Stimulated activated CD4-positive, alpha-beta T cell treated with anti-CD3 and anti-CD28 coated beads, Interleukin-15, amount 100 ng/mL, for 48 hours (primary cell): ENCODE measurements at places on chromosomes 6 and 20.

DNA sequence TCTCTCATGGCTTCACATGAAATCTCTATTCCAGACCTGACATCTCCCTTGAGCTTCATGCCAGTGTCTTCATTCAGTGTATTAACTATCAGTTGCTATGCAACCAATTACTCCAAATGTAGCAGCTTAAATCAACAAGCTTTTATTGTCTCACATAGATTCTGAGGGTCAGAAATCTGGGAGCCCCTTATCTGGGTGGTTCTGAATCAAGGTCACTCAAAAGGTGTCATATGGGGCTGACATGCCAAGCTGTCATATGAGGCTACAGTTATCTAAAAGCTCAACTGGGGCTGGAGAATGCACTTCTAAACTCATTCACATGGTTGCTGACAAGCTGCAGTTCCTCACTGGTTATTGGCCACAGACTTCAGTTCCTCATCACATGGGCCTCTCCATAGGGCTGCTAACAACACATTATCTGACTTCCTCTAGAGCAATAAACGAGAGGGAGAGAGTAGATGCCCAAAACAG is 7.3 kb upstream of the CGA start:
- DNase-seq, result no peak

- no peak for DNase-seq
Observed at GRCh38 chr6:123042401-123042800, 46.4 kb downstream of the CLVS2 start.

- no peak for DNase-seq
Observed at GRCh38 chr6:155968921-155969320, 513.3 kb upstream of the NOX3 start.

DNA sequence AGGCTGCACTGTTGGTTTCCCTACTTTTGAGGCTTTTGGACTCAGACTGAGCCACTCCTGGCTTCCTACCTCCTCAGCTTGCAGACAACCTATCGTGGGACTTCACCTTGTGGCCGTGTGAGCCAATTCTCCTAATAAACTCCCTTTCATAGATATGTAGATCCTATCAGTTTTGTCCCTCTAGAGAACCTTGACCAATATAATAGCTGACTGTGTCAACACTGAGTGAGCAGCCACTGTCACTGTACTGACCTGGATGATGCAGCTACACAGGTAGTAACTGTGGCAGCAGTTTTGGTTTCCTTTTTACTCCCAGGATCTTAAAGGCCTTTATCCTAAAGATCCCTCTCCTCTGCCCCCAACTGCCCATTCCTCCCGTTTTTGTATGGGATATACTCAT is 70.2 kb downstream of the SLC22A3 start:
- no peak for DNase-seq

DNA sequence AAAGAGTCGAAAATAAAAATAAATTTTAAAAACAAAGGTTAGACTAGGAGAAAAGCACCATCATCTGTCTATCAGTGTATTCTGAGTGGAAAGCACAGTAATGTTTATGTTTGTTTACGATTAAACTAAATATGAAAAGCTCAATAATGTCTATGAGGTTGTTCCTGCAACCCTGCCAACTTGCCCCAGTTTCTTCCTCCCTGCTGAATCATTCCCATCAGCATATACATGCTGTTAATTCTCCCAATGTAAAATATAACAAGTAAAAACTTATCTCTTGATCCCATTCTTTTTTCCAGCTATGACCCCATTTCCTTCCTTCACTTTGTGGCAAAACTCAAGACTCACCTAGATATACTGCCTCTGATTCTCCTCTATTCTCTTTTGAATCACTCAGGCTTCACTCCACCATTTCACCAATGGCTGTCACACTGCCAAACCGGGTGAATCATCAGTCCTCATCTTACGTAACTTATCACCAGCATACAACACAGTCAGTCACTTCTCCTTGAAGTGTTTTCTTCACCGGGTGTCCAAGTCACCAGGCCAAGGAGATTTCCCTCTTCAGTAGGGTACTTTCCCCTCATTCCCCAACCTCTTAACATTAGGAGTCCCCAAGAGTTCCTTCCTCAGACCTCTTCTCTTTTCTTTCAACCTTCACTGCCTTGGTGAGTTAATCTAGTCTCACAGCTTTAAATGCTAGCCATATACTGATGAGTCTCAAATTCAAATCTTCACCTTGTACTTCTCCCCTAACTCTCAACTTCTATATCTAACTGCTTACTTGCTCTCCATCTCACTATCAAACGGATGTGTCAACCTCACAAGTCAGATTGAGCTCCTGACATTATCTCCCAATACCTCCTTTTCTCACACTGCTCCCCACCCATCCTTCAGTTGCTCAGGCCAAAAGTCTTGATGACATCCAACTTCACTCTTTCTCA is 6.2 kb downstream of the TMEM242 start:
- peak; percentile 12 for DNase-seq

DNA sequence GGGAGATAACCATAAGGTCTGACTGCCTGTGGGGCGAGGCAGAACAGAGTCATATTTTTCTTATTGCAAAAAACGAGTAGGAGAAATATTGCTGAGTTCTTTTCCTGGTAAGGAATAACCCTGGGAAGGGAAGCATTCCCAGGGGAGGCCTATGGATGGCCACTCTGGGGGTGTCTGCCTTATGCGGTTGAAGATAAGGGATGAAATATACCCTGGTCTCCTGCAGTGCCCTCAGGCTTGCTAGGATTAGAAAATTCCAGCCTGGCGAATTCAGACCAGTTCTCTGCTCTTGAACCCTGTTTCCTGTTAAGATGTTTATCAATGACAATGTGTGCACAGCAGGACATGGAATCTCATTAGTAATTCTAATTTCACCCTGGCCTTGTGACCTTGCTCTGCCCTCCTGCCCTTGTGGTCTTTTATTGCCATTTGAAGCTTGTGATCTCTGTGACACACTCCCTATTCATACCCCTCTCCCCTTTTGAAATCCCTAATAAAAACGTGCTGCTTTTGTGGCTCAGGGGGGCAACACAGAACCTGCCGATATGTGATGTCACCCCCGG is 491.1 kb upstream of the EYS start:
- DNase-seq, result no peak

DNA sequence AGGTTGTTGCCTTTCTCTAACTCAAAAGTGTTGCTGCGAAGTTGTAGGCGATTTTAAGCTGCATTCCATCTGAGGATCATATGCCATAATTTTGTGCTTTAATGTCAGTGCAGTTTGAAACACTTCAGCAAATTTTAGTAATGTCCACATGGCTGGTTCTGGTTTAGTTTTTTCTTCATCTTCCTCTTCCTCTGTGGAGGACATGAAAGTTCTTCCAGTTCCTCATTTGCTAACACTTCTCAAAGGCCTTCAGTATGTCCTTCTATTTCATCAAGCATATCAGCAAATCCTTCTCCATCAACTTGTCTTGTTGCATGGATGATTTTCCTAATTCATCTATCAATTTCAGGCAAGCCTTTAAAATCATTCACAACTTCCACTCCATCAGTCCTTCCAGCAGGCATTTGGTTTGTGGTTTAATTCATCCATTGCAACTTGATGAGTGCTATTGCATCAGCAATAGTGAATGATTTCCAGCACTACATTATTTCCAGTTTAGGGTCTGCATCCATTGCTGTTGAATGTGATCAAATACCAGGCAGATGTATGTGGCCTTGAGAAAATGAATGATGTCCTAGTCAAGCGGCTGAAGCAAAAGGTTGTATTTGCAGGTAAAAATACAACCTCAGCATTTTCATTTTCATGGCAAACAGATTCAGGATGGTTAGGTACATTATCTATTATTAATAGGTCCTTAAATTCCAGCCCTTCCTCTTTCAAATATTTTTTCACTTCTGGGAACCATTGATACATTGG is 20.2 kb downstream of the SHLD1 start:
- no peak for DNase-seq

- no peak for DNase-seq
Observed at GRCh38 chr6:98467902-98468301, 366.5 kb upstream of the POU3F2 start.

GRCh38 chr6:165762876-165763275 is 99.8 kb upstream of the PDE10A start:
- no peak for DNase-seq

DNA sequence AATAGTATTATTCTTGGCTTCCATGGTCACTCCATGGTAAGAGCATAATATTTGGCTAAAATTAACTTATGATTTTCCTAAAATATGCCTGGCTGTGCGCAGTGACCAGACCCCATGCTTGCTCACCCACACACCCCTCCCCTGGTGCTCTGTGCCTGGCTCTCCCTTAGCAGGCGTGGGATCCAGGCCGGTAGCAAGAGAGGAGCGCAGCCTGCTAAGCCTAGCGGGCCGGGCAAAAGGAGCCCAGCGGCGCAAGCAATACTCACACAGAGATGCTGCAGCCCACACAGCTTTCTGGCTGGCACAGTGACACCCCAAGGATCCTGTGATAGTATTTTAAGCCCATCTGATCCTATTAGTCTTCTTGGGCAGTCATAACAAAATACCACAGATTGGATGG is 79.8 kb upstream of the EYS start:
- no peak for DNase-seq

- DNase-seq, result peak; percentile 36
Observed at GRCh38 chr6:45681860-45682511, 304.3 kb upstream of the SUPT3H start.

GRCh38 chr6:27492631-27493190 is 19.8 kb upstream of the ZNF184 start:
- DNase-seq, result no peak

GRCh38 chr6:62640749-62641148 is 354.7 kb upstream of the KHDRBS2 start:
- DNase-seq, result no peak

DNA sequence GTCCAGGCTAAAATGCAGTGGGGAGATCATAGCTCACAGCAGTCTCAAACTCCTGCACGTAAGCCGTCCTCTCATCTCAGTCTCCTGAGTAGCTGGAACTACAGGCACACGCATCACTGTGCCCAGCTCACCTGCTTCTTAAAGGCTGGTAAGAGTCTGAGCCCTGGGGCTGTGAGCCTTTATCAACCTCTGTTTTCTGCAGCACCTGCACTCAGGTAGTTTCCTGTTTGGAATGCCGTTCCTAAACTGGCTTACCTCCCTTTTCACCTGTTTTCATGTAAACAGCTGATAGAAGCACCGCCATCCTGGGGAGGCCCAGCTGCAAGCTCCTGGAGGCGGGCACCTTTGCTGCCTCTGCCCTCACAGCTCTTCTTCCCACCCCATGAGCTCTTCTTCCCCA is 45.4 kb downstream of the SLC24A3 start:
- no peak for DNase-seq

DNA sequence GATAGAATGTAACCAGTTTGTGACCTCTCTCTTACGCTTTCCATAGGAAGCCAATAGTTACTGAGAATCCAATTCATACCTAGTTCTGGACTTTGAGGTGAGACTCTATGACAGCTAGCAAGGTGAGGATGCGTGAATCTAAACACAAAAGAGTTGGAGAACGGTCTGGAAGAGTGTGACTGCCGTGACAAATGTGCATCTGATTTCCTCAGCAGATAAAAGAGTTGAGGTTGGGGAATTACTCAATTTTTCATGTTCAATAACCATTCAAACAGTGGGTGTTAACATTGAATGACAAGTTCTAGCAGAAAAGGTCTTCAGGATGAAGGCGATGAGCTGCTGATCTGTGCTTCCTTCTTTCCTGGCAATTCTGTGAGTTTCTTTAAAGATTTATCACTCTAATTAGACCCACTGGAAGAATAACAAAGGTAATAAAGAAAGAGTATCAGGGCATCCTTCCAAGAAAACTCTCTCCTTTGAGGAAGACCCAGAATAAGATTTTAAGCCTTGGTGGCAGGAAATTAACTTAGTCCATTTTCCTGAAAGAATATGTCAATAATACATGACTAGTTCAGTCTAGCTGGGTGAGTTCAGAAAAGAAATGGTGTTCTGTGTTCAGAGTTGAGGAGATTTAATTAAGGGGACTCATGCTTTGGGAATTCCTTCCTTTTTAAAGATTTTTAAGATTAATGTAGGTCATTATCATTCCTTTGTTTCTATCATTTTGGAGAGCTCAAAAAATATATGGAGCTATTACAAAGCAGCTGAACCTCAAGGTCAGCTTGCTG is 24.5 kb downstream of the KIF3B start:
- no peak for DNase-seq

DNA sequence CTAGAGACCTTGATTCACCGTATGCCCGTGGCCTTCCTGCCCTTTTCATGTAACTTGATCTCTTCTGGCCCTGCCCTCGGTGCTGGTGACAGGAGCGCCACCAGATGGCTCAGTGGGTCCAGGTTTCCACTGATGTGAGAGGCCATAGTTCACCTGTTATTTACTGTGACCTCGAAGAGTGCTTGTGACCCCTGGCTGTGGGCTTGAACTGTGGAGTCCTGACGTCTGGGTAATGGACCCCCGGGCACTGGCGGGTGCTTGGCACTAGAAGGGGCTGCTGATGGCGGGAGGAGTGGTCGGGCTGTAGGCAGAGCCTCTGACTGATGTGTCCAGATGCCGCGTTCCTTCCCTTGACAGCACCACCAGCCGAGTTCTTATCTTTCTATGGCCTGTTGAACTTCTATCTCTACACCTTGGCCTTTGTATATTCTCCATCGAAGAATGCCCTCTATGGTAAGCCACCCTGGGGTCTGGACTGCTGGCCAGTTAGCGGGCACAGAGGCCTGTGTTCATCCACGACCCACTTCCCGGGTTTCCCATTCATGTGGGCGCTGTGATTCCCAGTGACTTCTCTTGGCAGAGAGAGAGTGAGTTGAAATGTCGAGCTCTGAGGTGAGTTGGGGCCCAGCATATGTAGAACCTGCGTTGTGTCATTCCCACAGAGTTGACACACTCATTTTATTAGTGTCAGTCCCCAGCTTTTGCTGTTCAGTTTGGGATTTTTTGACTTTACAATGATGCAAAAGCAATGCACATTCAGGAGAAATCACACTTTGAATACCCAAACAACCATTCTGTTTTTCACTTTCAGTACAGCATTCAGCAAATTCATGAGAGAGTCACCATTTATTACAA is 14.9 kb downstream of the DYNLT1 start:
- DNase-seq, result no peak

DNA sequence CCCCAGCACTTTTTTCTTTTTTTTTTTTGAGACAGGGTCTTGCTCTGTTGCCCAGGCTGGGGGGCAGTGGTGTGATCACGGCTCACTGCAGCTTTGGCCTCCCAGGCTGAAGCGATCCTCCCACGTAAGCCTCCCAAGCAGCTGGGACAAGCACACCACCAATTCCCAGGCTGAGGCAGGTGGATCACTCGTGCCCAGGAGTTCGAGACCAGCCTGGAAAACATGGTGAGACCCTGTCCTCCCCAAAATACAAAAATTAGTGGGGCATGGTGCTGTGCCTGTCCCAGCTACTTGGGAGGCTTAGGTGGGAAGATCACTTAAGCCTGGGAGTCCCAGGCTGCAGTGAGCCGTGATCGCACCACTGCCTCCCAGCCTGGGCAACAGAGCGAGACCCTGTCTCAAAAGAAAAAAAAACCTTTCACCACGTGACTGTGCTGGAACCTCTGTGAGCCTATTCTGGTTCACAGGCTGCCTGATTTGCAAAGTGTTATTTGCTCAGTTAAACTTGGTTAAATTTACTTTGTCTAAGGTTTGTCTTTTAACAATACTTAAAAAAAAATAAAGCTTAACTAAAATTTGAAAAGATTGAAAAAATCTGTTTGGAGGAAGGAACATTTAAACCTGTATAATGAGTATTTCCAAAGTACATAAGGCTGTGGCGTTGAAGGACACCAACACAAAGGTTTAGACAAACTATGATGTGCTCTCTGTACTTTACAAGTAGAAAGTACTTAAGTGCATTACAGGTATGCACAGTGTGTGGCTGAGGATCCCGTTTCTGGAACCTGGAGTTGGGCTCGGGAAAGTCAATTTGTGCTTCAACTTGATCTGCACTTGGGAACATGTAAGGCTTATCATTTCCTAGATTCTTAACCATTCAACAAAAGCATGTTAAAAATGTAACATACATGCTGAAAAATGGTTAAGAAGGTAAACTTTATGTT is 55.0 kb downstream of the PPP1R3G start:
- DNase-seq, result no peak

- DNase-seq, result no peak
Observed at GRCh38 chr6:106066989-106067388, 19.1 kb upstream of the PRDM1 start.
